Right cardiac atrium (tissue), 5 donors: ENCODE measurements at places on chromosomes 3 and 15. TPM values are rescaled to one million over a fixed set of nuclear protein-coding genes. Genes with fewer than 3 reads are reported as not detected.

DNA sequence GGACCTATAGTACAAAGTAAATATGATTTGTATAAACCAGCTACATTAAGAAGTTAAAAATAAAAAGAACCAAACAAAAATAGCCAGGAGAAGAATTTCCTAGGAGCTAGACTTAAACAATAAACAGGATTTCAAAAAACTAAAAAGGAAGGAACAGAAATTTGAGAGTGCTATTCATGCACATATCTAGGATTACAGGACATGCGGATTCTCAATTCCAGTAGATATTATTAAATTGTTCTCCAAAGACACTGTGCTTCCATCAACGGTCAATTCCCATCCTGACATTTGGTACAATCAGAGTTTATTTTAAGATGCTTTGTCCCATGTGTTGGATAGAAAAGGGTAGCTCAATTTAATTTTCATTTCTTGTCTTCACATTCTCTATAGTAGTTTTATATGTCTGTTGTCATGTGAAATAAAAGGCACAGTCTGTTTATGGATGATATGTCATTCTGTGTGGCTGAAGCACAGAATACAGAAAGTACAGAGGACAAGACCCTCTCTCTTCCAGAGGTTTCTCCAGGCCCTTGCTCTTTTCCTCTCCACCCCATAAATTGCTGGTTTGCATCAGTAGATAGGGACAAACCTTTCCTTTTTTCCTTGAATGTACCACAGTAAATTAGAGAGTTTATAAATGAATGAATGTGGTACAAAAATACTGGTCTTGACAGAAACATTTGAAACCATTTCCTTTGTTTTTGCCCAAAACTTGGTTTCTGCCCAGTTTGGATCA is 3.5 kb downstream of the PLOD2 start:
- DNase-seq = no peak

DNA sequence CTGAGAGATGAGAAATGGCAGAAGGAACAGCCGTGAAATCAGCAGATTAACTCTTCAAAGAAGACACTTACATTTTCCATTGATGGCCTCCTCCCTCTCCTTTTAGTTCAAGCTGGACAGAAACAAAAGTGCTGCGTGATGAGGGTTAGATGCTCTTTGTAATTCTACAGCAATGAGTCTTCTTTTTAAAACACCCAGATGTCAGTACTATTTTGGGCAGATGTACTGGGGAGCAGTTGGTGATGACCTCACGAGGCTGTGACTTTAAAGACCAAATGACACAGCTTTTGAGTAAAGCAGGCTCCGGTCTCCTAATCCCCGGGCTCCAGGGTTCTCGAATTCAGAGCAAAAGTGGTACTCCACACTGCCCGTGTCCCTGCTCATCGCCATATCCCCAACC is 198.2 kb downstream of the SLCO3A1 start:
- no peak for DNase-seq

DNA sequence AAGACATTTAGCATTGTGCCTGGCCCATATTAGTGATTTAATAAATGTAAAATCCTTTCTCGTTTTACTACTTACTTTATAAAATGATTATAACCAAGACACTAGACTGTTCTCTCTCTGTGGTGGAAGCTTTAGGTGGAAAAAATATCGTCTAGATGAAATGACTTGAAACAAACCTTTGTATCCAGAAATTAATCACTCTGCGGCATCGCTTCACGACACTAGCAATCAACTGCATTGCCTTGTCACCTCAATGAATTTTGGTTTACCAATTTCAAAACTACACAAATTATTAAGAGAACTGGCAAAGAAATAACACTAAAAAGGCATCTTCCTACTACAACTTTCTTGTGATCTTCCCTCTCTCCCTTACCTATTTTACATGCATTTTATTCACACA is 627.2 kb upstream of the ROBO1 start:
- DNase-seq = no peak

GRCh38 chr3:149013726-149014125 is 22.4 kb downstream of the GYG1 start:
- DNase-seq = no peak

GRCh38 chr3:38614091-38614490 is 35.4 kb downstream of the SCN5A start:
- no peak for DNase-seq

The CA12 gene
- total RNA-seq = 0.33 TPM
